Esophagus mucosa (tissue), 1 donor: ENCODE measurements at places on chromosomes 4 and X. TPM values are rescaled to one million over a fixed set of nuclear protein-coding genes. Genes with fewer than 3 reads are reported as not detected.

The PCYT1B gene
- 0.64 TPM for total RNA-seq

The C4orf50 gene
- 0.04 TPM for total RNA-seq

The RHOXF2 gene
- not detected for total RNA-seq

The CLDN22 gene
- total RNA-seq = 0.16 TPM

The NLGN3 gene
- total RNA-seq = 0.08 TPM

The SHROOM2 gene
- 7.7 TPM for total RNA-seq

The CXCL11 gene
- 0.24 TPM for total RNA-seq

The ENPEP gene
- 0.40 TPM for total RNA-seq

The CHRNA9 gene
- total RNA-seq = not detected

The NXF2B gene
- not detected for total RNA-seq

The FMR1NB gene
- not detected for total RNA-seq

The GPRASP2 gene
- 3.1 TPM for total RNA-seq

The SORCS2 gene
- total RNA-seq = 5.0 TPM

The PCSK1N gene
- 0.36 TPM for total RNA-seq

The UGT2A1 gene
- total RNA-seq = not detected

The MUC7 gene
- total RNA-seq = not detected

The TENM3 gene
- 3.6 TPM for total RNA-seq

The PLAC1 gene
- total RNA-seq = not detected

DNA sequence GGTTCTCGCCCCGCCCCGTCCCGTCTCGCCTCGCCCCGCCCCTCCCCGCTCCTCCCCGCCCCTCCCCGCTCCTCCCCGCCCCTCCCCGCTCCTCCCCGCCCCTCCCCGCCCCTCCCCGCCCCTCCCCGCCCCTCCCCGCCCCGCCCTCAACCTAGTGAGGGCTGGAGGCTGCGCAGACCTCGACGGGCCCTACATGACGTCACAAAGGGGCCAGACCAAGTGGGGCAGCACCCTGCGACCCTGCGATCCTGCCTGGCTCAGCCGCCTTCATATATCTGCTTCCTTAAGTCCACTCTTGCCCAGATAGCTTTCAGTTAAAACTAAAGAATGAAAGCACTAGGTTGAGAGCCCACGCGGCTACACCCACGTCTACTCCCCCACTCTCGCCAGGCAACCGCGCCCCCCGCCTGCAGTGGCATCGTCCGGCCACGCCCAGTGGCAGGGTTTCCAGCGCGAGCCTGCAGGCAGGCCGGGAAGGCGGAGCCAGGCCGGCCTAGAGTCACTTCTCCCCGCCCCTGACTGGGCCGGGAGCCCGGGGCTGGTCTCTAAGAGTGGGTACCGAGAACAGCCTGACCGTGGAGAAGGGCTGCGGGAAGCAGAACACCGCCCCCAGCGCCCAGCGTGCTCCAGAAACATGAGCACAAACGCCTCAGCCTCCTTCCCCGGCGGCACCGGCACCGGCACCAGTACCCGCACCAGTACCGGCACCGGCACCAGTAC lies 1.5 kb upstream of the MAOA start:
- peak; percentile 98 for ATAC-seq

DNA sequence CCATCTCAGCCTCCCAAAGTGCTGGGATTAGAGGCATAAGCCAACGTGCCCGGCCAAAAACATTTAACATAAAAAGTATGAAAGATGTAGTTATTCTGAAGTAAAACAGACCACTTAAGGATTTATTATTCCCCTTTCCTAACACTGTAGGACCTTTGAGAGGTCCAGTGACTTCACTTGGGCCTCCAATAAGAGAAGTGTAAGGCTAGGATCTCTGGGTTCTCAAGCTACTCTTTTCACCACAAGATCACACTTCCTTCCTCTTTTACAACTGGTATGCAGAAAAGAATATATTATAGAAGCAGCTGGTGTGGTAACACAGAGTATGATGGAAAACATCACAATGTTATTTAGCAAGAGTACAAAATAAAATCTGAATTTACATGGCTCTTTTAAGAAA lies 30.2 kb upstream of the CCNG2 start:
- peak; percentile 63 for ATAC-seq

DNA sequence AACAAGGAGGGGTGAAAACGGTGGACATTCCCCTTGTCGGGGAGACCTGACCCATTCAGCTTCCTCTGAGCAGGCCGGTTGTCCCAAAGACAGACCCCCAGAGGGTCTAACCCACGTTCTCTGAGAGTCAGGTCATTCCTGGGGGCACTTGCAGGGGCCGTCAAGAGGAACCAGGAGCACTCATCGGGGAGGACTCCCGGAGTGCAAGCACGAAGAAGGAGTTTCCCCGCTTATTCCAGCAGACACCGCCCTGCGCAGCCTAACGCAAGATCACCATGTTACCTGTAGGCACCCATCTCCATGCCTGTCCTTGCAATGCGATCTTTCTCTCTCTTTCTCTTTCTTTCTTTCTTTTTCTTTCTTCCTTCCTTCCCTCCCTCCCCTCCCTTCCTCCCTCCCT lies 154.2 kb downstream of the SHOX start:
- ATAC-seq = no peak

GRCh38 chrX:49276671-49277534 lies 7.3 kb downstream of the PPP1R3F start:
- ATAC-seq = peak; percentile 20

GRCh38 chr4:15416357-15417232 lies 11.2 kb upstream of the C1QTNF7 start:
- ATAC-seq = peak; percentile 26

DNA sequence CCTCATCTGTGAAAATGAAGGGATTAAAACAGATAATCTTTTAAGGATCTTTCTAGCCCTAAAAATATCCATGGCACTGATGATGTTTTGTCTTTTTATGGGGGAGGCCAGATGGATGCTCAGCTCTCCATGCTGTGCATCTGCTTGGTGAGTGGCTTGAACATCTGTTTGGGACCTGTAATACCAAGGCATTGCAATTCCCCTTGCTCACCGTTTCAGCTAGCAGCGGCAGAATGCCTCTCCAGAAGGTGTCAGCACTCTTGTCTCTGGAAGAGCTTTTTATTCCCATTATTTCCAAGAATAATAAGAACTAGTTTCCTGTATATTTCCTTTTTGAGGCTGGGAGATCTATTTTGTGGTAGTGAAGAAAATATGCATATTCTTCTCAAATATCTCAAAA lies 151.9 kb upstream of the ANK2 start:
- ATAC-seq = no peak

DNA sequence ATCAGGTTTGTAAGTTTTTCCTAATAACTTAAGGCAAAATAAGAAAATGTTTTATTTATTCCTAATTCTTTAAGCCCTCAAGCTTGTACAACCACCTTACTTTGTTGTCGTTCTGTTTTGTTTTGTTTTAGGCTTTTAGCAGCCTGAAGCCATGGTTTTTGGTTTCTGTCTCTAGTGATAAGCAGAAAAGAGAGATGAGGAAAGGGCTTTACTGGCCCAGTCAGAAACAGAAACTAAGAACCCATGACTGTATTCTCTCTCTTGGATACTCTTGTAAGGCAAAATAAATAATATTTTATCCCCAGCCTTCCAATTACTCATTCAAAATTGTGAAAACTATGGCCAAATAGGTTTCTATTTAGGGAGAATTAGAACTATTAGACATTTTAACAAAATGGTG lies 29.4 kb downstream of the TBC1D19 start:
- ATAC-seq = no peak

GRCh38 chr4:30714408-30715031 lies 5.6 kb upstream of the PCDH7 start:
- ATAC-seq = peak; percentile 40

DNA sequence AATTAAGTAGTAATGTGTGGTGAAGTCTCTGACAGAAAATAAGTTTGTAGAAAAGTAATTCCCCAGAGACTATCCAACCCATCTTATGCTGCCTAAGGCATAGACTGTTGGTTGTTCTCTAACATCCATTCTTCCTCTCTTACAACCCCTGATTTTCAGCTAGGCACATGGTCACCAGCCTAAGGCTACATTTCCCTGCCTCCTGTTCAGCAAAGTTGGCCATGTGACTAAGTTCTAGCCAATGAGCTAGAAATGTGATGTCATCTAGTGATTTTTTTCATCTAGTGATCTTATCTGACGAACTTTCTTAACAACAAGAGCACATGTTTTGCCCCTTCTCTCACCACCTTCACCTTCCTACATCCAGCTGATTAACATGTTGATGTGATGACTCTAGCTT lies 102.3 kb upstream of the S100G start:
- no peak for ATAC-seq

DNA sequence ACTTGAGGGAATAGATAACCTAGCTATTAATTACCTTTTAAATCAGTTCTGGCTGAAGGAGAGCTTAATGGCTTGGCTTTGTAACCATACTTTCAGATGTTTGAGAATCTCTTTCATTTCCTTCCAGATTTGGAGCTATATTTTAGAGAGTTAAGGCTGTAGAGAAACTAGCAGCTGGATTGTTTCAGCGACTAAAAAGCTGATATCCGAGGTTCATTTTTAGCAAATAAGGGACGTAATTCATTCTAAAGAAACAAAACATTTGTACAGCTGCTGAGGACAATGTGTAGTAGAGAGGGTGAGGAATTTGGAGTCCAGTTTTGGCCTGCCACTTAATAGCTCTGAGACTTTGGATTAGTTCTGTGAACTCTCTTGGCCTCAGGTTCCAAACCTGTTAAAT lies 12.2 kb downstream of the OSTC start:
- no peak for ATAC-seq

DNA sequence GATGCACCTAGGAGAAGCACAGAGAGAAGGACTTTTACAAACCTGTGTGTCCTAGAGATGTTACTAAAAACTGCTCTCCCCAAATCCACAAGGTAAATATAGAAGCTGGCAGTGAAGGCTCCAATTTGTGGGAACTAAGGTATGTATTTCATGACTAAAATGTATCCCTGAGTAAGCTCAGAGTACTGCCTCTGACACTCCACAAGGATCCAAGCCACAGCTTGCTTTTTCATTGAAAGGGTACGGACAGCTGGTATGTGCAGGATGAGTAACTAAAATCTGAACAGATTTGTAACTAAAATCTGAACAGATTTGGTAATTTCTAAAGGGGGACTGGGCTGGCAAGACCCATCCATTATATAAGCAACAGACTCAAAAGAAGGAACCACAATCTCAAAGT lies 187.6 kb downstream of the DCLK2 start:
- ATAC-seq = no peak

- no peak for ATAC-seq
Measured at GRCh38 chr4:127212701-127213100, 420.1 kb upstream of the INTU start.

DNA sequence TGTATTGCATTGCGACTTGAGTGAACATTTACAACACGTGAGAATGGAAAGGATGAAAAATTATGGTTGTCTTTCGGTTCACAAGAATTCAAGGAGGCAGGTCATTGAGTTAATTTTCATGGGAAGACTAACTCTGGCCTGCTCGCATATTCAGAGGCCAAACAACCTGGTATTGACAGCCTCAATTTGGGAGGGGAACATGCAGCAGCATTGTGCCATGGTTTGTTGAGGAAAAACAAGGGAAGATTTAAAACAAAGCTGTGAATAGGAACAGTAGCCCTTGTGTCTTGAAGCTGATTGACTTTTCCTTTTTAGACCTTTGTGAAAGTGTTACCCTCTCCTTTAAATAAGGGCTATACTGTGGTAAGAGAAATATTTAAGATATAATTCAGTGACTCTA lies 31.9 kb downstream of the FAT4 start:
- ATAC-seq = no peak

DNA sequence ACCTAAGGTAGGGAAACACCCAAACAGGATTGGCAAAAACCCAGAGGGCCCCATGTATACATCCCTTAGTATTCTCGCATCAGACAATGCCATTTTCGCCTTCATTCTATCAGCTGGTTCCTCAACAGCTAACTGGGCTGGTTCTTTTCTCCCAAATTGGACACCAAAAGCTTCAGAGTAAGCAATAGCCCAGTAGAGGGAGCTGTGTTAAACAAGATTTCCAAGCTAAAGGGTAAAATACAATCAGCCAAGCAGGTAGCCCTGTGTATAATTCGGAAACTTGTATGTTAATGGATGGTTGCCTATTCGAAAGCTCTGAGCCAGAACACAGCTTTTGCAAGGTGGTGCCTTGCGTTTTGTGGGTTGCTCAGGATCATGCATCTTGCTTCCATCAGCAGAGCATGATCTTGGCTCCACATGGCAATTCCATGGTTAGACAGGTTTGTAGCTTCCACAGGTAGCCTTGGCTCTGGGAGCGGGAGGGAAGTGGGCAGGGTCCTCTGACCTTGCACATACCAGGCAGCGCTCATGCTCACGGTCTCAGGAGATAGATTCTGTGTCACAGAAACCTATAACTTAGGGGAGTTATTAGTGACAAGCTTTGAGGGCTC lies 115.2 kb upstream of the LNX1 start:
- peak; percentile 53 for ATAC-seq

DNA sequence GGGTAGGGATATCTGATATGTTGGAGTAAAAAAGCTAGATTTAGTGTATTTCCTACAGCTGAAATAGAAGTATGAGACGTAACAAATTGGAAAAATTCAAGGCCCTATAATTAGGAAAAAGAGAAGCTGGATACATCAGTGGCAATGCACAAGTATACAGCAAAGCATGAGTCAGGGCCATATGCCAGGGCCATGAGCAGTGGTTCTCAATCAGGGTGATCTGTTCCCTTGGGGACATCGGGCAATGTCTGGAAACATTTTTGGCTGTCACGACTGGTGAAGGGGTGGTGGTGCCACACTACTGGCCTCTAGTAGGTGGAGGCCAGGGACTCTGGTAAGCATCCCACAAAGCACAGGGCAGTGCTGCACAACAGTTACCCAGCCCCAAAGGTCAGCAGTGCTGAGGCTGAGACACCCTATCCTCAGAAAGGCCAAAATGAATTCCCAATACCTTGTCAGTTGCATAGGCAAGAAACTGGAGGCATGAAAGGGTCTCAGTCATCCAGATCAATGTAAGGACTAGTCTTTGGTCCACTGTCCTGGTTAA lies 36.8 kb upstream of the NAP1L5 start:
- no peak for ATAC-seq

GRCh38 chrX:135632353-135632752 lies 81.1 kb upstream of the CT45A1 start:
- no peak for ATAC-seq

- ATAC-seq = no peak
Measured at GRCh38 chr4:183831683-183832082, 73.4 kb upstream of the STOX2 start.

DNA sequence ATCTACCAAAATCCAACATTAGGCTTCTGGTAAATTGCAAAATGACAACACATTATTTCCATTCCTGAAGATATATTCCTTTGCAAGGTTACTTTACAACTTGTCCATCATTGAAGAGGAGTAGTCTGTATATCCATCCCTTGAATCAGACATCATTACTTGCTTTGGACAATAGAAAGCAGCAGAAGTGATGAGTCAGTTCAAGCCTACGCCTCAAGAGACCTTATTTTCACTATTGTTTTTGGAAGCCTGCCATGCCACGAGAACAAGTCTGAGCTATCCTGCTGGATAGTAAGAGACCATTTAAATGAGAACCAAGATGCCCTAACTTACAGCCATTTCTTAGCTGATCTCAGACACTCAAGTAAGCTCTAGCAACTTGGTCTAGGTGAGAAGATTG lies 246.0 kb upstream of the HHIP start:
- ATAC-seq = peak; percentile 82

GRCh38 chrX:771536-771935 lies 140.9 kb downstream of the SHOX start:
- no peak for ATAC-seq

GRCh38 chrX:150692831-150693724 lies at the start of gene MTMR1:
Gene MTMR1 (plus strand): TSS chrX:150693396. CDS start chrX:150693531, 135 bp downstream.
- no peak for ATAC-seq
